NCI-H1092 (cell line): ENCODE measurements at places on chromosomes 1 and 21.
A peak's percentile ranks its signal among the peaks of the same experiment; 100 is the strongest.

- peak; percentile 86 for DNase-seq
These were observed 7.0 kb downstream of the KCNAB2 start for GRCh38 chr1:6052543-6053205.

DNA sequence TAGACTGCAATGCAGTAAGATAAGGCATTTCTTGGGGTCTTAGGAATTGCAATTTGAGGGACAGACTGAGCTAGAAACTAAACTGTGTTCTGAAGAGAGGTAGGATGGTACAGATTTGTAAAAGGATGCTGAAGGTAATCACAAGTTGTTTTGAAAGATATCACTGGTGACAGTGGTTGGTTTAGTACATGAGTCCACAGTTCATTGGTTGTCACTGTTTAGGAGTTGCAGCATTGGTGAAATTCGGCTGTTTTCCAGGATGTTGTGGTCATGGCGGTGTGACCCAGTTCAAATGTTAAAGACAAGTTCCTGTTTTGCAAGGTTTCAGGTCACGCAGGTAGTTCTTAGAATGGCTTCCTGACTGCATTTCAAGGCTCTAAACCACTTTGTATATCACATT is 292.8 kb upstream of the B3GALT2 start:
- no peak for DNase-seq

DNA sequence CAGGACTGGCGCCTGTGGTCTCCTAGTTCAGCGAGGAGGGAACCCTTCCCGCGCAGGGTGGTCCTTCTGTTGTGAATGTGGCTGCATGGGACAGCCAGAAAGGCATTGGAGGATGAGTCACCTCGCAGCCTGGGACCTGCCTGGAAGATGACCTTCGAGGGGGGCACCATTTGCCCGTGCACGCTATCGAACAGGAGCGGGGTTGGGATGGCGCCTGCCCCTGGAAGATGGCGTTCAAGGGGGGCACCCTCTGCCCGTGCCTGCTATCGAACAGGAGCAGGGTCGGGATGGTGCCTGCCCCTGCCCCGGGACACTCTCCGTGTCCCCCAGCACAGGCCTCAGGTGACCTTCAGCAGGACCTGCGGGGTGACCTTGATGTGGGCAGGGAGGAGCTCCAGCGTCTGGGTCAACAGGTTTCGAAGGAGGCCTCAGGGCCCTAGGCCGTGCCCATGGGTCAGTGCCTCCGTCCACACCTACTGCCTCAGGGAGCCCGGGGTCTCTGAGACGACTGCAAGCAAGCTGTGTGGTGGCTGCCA is 1.7 kb upstream of the ACTRT2 start:
- no peak for DNase-seq

DNA sequence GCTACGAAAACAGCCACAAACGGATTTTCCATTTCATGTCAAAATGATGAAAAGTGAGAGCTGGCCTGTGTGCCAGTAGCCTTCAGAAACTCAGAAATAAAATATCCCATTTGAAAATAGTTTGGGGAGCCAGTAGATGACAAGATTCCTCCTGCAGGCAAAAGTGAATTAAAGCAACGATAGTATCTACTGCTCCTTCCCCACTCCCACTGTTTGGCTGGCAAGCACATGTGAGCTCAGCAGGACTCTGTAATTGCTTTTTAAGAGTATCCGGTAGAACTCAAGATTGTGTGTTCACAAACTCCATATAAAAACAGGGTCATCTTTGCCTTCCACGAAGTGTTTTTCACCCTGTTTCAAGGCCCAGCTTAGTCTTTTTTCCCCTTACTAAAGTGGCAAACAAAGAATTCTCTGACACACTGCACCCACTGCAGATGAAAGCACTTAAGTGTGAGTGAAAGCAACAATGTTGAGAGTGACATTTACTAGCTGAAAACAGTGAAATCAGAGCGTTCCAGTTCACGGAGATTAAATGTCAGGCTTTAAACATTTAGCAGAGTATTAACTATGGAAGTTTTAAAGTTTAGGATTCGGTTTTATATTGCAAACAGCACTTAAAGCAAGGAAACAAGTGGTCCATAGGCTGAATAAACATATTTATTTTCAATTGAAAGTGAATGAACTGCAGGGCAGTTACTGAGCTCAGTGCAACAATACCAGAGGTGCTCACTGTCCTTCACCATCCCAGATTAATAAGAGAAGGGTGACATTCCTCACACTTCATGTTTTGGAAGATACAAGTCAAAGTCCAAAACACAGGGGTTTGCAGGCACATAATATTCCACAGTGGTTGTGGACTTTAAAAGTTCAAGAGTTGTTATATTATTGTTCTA is 70.0 kb downstream of the ALG14 start:
- DNase-seq: peak; percentile 10

DNA sequence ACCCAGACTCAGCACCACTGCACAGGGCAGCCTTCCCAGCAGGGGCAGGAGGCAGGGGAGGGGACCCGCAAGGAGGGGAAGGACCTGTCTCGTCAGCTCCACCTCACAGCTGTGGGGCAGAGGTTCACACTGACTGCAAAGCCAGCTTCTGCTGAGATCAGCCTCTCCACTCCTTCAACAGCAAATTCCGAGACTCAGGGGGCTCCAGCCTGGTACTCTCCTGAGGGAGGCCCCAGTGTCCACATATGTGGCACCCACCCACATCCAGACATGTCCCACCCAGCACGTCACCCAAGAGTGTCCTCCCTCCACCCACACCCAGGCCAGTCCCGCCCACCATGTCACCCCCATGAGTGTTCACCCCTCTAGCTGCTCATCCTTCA is 329.5 kb downstream of the NPHP4 start:
- no peak for DNase-seq

DNA sequence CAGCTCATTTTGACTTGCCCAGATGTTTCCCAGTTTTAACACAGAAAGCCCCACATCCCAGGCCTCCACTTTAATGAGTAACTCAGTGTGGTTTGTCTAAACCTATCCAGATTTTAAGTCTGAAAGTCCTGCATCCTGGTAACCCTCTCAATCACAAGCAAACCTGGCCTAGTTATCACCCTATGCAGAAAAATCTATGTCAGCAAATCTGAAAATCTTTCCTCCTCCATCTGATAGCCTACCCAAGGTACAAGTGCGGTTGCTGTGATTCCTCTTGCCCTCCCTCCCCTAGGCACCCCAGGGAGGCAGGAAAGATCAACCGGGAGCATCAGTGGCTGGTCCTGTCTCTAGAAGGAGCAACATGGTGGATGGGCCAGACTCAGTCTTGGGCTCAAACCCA is 163.7 kb downstream of the IGSF21 start:
- no peak for DNase-seq

DNA sequence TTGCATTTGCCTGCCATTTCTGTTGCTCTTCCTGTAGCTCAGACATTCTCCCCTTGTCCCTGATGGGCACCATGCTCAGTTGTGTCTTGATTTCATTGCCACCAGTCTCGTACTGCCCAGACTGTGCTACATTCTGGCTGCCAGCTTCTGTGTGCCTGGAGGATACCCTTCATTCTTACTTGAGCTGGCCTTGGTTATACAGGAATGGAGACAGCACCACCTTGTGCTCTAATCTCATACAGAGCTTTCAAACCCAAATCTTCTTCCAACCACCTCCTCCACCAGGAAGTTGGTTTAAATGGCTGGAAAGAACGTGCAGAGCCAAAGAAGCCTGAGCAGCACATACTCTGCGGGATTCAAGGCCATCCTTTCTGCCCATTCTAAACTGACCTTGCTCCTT is 165.3 kb downstream of the SLC35F3 start:
- DNase-seq: no peak
